Amygdala (tissue), 56 donors: ENCODE measurements at places on chromosomes 6 and 20.

GRCh38 chr6:168681748-168682147 is 240.8 kb downstream of the SMOC2 start:
- no peak for DNase-seq

DNA sequence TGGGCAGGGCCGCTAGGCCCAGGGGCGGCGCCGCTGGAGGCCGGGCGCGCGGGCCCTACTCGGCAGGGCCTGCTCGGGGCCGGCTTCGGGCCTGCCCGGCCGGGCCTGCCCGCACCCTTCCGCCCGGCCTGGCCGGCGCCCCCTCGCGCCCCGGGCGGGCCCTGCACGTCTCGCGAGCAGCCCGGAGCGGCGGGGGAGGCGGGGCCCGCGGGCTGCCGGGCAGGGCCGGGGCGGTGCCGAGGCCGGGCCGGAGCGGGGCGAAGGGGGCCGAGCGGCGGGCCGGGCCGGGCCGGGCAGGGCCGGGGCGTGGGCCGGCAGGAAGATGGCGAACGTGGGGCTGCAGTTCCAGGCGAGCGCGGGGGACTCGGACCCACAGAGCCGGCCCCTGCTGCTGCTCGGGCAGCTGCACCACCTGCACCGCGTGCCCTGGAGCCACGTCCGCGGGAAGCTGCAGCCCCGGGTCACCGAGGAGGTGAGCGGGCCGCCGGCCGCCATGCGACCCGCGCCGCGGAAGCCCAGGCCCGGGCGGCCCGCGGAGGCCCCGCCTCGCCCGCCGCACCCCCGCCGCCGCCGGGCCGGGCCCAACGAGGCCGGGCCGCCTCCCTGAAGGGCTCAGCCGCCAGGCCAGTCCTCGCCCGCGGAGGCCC is at the start of gene NPEPL1:
Gene NPEPL1 (plus strand): TSS at position 222 of the 647 bp plus-strand sequence. CDS start 101 bp downstream, at position 323.
- no peak for DNase-seq

DNA sequence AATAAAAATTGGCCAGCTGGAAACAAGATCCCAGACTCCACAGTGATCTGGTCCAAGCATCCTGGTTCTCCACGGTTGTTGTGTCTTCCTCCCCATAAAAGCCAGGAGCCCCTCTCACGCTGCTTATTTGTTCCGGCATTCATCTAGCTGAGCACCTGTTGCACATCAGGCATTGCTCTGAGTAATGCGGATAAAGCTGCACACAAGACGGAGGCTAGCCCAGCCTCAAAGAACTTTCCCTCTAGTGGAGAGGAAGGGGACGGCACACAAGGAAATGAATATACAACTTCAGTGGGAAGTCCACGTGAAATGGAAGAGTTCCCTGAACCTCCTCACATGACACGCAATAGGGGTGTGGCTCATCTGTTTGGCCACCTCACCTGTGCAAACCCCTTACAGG is 30.3 kb upstream of the NXT1 start:
- no peak for DNase-seq

DNA sequence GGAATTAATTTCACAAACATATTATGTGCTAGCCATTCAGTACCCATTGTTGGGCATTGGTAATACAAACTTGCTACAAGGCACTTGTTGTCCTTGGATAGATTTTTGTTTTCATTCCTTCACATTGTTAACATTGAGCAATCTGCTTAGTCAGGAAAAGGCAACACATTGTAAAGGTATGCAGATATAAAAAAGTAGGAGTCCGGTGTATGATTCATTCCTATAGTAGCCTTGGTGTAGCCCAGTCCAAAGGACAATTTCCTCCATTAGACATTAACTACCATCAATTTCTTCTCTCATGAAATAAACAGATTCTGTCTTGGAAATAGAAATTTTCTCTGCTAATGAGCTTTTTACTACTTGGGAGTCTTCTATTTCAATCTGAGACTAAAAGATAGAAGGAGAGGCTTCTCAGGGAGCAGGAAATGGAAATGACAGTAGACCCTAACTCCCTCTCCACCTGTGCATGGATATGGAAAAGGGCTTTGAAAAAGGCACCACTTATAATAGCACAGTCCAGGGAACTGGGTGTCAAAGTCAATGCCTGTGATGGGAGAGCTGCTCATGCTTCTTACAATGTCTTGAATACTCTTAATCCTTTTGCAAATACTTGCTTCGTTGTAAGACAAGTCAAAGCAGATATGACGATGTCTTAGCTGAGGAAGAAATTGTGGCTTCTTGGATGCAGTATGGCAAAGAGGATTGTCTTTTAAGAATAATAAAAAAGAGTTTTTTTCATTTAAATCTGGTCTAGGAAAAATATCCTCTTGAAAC is 369.4 kb upstream of the CITED2 start:
- no peak for DNase-seq

DNA sequence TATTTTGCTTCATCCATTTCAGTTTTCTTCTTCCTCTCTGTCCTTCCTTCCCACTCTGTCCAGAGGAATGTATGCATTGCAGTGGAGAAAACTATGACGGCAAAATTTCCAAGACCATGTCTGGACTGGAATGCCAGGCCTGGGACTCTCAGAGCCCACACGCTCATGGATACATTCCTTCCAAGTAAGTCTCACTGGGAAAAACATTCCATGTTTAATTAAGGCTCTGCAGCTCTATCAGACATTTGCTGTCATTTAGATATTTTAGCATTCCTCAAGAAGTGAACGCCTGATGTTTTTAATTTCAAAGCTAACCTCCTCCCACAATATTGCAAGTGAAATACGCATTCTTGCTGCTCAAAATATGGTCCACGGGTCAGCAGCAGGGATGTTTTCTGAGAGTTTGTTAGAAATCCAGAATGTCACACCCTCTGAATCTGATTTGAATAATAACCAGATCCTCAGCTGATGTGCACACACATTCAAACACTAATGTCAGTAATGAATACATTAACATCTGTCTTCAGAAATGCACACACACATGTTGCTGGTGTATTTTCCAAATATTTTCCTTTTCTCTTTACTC is 12.8 kb downstream of the PLG start:
- no peak for DNase-seq

DNA sequence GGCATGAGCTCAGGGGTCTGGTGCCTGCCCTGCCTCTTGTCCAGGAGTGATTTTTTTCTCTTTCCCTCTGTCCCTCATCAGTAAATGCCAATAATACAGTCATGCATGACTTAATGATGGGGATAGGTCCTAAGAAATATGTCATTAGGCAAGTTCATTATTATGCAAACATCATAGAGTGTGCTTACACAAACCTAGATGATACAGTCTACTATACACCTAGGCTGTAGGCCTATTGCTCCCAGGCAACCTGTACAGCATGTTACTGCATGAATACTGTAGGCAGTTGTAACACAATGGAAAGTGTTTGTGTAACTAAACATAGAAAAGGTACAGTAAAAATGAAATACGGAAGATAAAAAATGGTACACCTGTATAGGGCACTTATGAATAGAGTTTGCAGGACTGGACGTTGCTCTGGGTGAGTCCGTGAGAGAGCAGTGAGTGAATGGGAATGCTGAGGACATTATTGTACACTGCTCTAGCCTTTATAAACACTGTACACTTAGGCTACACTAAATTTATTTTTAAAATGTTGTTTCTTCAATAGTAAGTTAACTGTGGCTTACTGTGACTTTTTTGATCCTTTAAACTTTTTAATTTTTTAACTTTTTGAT is 22.1 kb downstream of the PBOV1 start:
- no peak for DNase-seq

GRCh38 chr6:72963946-72964345 is 261.4 kb downstream of the KHDC1L start:
- no peak for DNase-seq

DNA sequence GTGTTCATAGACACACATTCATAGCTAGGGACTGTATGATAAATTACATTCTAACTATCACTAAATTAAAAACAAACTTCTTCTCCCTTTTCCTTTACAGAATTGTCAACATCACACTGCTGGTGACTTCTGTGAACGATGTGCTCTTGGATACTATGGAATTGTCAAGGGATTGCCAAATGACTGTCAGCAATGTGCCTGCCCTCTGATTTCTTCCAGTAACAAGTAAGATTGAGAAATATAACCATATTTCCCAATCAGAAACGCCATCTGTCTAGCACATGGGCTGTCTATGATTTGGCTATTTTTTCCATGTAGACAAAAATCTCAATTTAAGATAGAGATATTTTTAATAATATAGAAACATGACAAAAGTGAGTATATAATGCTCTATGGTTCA is 367.7 kb downstream of the ARHGAP18 start:
- no peak for DNase-seq

DNA sequence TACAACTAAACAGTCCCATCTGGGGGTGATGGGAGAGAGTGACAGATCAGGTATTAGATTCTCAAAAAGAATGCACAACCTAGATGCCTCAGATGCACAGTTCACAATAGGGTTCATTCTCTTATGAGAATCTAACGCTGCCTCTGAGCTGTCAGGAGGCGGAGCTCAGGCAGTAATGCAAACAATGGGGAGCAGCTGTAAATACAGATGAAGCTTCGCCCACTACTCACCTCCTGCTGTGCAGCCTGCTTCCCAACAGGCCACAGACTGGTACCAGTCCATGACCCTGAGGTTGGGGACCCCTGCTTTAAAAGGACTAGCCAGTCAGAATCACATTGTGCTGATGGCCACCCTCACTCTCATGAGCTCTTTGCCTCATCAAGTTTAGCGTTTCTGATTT is 247.0 kb upstream of the KCNQ5 start:
- no peak for DNase-seq

DNA sequence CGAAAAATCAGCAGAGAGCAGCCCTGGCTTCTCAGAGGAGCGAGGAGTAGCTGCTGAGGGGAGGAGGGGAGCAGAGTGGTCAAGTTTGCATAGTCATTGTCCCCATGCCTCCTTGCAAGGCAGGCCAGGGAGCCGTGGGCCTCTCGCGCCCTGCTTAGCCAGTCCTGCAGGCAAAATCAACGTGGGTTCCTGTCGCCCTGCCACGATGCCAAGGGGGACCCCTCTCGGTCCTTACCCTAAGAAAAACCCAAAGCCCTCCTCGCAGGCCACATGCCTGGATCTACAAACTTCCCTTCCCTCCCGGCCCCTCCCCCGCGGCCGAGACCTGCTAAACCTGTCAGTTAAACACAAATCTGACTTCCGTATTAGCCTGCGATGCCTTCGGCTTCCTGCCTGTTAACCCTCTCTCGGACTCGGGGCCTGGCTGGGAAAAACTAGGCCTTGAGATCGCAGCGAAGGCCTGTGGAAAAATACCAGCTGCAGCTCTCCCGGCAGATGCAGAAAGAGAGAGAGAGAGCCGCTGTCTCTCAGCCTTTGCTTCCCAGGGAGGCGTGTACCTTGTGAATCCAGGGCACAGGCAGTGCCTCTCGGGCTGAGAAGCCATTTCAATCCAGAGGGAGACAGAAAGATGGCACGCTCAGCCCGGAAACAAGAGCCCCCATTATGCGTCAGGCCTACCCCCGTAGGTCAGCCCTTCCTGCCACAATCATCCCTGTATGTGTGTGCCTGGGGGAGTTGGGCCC is 968 bp upstream of the ZMYND8 start:
- DNase-seq, result peak; percentile 56

GRCh38 chr6:127533011-127533410 is 13.9 kb upstream of the MTCL3 start:
- DNase-seq, result no peak

DNA sequence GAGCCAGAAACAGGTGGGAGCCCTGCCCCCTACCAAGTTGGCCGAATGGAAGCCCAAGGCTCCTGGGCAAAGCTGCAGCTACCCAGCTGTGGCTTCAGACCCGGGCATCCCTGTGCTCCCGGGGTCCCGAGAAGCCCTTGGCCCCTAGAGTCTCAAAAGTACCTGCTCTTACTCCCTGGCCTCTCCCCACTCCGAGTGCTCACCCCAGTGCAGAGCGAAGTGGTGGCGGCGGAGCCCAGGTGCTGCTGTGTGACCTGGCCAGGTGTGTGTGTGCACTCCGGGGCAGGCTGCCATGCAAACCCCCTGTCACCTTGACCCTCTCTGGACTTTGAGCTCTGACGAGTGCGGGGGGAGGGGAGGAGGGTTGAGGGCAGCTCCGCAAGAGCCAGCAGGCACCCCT is 493.8 kb upstream of the MANEA start:
- DNase-seq, result no peak

DNA sequence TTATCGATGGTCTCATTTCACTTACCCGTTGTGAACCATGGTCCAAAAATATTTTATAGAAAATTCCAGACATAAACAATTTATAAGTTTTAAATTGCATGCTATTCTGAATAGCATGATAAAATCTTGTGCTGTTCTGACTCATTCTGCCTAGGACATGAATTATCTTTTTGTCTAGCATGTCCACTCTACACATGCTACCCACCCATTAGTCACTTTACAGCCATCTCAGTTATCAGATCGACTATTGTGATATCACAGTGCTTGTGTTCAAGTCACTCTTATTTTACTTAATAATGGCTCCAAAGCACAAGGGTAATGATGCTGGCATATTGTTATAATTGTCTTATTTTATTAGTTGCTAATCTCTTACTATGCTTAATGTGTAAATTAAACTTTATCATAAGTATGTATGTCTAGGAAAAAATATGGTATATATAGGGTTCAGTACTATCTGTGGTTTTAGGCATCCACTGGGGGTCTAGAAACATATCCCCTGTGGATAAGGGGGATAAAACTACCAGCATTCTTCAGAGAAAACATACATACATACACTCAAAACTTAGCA is 252.0 kb upstream of the HTR1E start:
- DNase-seq, result no peak

- DNase-seq, result no peak
Measured at GRCh38 chr6:156279261-156279969, 497.8 kb upstream of the ARID1B start.

DNA sequence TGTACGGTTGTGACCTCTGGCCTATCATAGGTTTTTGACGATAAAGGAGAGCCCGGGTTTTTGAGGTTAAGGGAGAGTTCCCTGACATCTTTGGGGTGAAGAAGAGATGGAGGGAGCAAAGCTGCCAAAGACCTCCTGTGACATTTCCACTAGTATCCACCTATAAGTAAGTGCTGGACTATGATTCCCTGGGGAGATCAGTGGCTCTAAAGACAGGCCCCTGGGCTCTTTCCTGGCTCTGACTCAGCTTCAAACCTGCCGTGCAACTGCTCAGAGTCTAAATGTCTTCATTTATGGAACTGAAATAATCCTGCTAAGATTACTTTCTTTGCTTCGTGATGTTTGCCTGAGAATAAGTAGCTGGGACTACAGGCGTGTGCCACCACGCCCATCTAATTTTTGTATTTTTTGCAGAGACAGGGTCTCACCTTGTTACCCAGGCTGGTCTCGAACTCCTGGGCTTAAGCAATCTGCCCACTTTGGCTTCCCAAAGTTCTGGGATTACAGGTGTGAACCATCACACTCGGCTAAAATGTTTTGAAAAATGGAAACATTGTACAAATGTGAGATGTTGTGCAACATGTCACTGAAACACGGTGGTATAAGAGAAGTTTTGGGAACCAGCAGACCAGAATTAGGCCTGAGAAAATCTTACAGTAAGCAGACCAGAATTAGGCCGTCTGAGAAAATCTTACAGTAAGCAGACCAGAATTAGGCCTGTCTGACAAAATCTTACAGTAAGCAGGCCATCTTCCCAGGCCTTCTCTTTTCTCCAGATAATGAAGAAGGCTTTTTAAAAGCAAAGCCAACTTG is 1.1 kb upstream of the PAQR8 start:
- no peak for DNase-seq

- no peak for DNase-seq
Measured at GRCh38 chr6:147166992-147167391, 37.2 kb upstream of the STXBP5 start.
